Spinal cord (tissue), 10 donors: ENCODE measurements at places on chromosomes 7 and 10. TPM values are rescaled to one million over a fixed set of nuclear protein-coding genes. Genes with fewer than 3 reads are reported as not detected.

DNA sequence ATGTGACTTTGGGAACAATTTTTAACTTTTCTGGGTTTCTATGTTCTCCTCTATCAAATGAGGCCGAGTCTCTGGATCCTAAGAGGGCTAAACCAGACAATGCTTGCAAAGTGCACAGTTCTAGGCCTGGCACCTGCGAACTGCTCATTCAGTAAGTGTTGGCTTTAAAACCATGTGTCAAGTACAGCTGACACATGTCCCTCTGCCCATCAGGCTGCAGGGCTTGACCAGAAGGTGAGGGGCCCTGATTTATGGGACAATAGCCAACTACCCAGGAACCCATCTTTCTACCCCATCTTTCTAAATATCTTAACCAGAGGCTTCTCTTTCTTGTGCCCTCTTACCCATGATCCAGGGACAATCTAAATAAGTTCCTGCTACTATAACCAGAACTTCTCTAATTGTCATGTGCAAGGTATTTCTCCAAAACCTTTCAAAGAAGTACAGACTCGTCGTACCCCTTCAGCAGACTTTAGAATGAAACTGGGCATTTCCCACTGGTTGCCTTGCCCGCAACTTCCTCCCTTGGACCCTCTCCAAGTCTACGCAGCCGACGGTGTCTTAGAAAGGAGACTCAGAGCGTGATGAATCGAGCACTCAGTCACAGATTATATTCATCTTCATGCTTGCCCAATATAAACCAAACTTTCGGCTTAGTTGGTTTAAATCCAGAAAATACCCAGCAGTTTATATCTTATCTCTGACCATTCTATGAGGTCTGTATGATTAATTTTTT, 69.8 kb upstream of the STEAP1B start:
- DNase-seq: peak; percentile 34

GRCh38 chr7:139575338-139575680, 51.8 kb downstream of the CLEC2L start:
- DNase-seq: no peak

Gene NCAPG2
- total RNA-seq: 16.8 TPM

Gene POLR2J2
- total RNA-seq: 6.0 TPM

Gene RNF32
- 1.4 TPM for total RNA-seq

DNA sequence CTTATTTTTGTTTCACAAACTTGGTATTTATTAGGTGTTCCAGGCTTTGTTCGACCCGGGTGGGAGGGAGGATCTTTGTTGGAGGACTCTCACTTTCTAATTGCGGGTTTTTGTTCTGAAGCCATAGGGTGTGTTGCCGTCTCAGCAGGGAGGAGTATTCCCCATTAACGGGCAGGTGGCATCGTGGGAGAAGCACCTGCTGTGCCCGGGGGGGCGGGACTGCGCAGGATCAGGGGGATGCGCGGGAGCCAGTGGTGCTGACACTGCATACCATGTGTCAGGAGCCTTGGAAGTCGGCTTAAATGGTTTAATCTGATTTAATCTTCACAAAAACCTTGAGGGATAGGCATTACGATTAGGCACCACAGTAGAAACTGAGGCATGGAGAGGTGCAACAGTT, 113.0 kb downstream of the MGMT start:
- DNase-seq: no peak

Gene CHRM2
- total RNA-seq: 29.1 TPM

- no peak for DNase-seq
Observed at GRCh38 chr7:148540041-148540738, 50.4 kb upstream of the C7orf33 start.

- no peak for DNase-seq
Observed at GRCh38 chr7:147136352-147136751, 1019.8 kb downstream of the CNTNAP2 start.

GRCh38 chr10:1255118-1255517, 198.9 kb downstream of the WDR37 start:
- DNase-seq: no peak

DNA sequence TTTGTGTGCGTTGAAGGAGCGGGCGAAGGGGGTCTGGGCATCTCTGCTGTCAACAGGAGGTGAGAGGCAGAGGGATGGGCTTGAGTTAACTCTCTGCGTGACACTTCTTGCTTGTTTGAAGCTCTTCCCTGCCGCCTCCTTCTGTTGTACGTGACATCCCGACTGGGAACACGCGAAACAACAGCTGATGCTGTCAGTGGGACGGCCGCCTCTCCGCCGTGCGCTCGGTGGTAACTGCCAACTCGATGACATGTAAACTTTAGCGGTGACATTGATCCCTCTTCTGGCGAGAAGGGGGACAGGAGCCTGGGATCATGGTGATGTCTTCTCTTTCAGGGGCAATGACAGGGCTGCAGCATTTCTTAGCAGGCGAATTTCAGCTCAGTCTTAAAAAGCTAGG, 394.5 kb downstream of the TYW1 start:
- DNase-seq: no peak

DNA sequence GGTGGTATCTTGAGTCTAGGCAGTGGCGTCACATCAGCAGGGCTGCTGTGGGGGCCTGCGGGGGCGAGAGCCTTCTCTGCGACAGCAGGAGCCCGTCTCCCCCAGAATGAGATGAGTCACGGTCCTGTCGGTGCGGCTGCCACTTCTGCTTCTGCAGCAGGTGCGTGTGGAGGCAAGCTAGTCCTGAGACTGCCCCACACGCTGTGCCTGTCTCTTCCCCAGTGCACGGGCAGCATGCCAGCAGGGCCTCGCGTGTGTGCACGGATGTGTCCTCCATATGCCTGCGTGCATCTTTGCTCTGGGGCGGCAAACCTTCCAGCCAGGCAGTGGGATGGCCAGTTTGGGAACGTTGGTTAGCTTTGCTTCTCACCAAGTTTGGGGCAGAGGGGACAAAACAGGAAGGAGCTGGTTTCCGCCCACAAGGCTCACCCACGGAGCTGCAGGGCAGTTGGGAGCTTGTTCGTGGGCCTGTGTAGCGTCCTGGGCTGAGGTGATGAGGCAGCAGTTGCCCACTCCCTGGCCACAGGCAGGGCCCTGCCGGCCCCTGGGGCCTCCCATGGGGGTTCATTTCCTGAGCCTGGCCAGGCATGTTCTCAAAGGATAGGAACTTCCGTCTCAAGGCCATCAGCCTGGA, 60.8 kb upstream of the PPIF start:
- no peak for DNase-seq

Gene IGFBP3
- total RNA-seq: 68.0 TPM

DNA sequence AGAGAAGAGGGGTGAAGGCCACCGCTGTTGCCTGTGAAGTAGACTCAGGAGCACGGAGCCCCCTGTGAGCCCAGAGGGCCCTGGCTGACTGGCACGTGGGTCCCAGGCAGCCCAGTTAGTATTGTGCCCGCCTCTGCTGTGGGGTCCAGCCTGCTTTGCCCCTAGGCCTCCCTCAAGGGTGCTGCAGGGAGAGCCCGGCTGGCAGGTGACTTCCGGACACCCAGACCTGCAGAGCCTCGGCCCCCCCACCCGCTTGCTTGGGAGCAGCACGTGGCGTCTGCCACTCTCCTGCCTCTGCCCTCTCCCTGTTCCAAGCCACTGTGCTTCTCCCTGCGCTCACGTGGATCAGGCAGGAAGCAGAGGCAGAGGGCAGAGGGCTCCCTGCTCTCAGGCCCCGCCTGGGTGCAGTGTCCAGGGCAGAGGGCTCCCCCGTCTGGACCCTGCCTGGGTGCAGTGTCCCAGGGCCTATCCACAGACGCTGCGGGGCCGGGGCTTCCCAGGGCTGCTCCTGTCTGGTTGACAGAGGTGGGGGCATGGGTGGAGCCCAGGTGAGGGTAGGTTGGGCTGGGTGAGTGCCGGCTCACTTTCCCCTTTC, 88.4 kb downstream of the DNAJB6 start:
- no peak for DNase-seq

GRCh38 chr10:49397036-49397999, 1.4 kb upstream of the DRGX start:
- DNase-seq: no peak

DNA sequence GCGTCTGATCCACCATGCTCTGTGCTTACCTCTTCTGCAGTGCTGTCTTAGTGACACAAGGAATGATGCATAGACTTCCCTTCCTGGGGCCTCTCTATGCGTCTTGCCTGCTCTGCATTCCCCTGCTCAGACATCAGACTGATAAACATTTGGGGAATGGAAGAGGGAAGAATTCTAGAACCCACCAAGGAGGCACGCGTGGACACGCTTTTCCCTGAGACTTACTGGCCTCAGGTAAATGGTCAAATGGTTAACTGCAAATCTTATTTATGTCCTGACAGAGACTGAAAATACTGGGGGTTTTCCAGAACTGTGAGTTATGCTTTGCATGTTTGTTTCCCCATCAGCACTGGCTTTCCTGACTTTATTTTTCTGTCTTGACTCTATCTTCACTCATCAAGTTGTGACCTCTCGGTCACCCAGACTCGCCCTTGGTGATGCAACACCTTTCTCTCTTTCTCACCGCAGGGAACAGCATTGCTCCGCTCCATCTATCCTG, 285.9 kb upstream of the FZD8 start:
- no peak for DNase-seq

DNA sequence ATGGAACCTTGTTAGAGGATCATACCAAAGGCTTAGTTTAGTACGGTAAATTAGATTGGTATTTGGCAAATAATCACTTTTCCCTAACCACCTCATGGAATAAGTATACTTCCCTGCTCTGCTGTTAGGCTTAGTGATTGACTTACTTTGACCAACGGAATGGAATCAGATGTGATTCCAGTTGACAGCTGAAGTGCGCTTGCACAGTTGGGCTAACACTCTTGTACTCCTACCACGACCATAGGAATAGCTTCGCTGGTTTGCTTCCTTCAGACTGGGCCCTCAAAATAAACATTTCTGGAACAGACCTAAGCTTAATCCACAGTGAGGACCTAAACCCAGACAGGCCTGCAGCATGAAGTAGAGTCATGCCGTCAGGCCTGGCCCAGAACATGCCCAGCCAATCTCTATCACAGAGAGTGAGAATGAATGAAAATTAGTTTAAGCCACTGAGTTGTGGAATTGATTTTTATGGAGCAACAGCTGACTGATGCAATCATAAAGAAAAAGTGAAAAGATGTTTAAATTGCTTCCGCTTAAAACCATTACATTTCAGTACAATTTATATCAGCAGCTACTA, 122.3 kb downstream of the DOCK4 start:
- no peak for DNase-seq

Gene FAM25A
- total RNA-seq: not detected

Gene CELF2
- total RNA-seq: 43.3 TPM

- no peak for DNase-seq
Observed at GRCh38 chr10:10629512-10629911, 388.2 kb upstream of the CELF2 start.

Gene TMEM176B
- total RNA-seq: 28.4 TPM

DNA sequence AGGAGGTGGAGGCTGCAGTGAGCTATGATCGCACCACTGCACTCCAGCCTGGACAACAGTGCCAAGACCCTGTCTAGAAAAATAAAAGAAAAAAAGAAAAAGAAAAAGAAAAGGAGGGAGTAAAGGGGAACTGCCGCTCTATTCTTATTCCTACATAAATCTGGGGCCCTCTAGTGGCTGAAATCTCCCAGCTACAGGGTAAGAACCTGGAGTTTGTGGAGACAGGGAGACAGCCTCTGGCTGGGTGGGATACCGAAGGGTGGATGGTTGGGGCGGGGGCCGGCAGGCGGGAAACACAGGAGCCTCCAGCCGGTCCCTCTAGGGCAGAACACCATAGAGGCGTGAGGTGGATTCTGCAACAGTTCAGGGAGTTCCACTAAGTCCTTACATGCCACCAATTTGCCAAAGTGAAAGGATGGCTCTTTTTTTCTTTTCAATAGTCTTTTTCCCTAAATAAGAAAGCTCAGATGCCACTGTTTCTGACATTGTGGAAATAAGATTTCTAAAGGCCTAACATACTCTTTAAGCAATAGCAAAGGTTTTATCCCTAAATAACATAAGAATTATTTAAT, 117.3 kb downstream of the SVIL start:
- no peak for DNase-seq

DNA sequence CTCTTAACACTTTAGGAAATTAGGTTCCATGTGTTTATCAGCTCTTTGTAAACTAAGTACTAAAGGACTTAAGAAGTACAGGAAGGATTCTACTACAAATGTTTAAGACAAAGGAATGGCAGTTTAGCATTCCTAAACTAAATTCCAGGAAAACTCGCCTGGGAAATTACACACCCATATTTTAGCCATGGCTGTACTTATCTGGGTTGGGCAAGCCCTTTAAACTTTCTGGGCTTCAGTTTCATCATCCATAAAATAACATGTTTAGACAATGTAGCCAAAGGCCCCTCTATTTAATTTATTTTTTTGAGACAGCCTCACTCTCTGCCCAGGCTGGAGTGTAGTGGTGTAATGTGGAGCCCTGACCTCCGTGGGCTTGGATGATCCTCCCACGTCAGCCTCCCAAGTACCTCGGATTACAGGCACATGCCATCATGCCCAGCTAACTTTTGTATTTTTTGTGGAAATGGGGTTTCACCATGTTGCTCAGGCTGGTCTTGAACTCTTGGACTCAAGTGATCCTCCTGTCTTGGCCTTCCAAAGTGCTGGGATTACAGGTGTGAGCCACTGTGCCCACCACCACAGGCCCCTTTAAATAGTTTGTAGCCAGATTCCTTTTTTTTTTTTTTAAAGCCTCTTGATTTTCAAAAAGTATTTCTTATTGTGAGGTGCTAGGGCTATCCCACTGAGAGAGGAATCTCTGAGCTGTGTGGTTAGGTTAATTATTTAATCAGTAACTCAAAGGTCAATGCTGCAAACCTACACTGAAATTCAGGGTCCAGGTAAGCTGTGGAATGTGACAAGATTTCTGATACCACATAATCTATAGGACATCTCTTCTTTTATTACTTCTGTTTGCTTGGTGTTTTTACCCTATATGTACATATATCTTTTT, 32.1 kb downstream of the TMEM60 start:
- DNase-seq: no peak
